ENCODE measurements at places on chromosomes 2 and 18. TPM values are rescaled to one million over a fixed set of nuclear protein-coding genes. Genes with fewer than 3 reads are reported as not detected.
A peak's percentile ranks its signal among the peaks of the same experiment; 100 is the strongest.

The COL5A2 gene
- 175 TPM for total RNA-seq

The POLR1A gene
- total RNA-seq, result 13.0 TPM

The ALKAL2 gene
- not detected for total RNA-seq

DNA sequence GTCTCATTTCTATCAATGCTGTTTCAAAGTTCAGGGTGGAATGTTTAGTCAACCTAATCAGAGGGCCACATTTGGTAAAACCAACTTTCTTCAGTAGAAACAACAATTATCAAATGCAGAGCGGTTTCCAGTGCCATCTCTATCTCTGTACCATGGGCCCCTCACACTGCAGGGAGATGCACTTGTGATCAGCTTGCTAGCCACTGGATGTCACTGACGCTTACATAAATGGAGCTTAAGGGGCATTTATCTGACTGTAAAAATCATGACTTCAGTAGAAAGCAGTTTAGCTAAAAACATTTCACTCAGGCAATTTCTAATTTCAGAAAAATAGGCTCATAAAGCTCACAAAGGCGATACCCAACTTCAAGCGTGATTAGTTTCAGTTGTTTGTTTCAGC lies 678.0 kb downstream of the ZEB2 start:
- peak; percentile 23 for DNase-seq

DNA sequence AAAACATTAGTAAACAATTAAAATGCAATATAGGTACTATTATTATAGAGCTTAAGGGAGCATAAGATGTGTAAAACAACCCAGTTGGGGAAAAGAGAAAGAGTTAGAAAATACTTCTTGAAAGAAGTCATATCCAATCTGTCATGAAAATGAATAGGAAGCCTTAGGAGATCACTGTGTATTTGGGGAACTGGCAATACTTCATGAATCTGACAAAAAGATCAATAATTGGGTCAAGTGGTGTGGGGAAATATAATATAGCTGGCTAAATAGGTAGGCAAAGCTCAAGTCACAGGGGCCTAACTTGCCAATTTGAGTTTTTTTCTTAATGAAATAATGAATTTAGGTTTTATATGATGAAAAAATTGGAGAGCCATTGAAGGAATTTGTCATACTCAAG lies 14.4 kb downstream of the DNAJC10 start:
- DNase-seq, result no peak

- peak; percentile 91 for DNase-seq
Observed at GRCh38 chr2:71880846-71881610, 266.6 kb downstream of the CYP26B1 start.

DNA sequence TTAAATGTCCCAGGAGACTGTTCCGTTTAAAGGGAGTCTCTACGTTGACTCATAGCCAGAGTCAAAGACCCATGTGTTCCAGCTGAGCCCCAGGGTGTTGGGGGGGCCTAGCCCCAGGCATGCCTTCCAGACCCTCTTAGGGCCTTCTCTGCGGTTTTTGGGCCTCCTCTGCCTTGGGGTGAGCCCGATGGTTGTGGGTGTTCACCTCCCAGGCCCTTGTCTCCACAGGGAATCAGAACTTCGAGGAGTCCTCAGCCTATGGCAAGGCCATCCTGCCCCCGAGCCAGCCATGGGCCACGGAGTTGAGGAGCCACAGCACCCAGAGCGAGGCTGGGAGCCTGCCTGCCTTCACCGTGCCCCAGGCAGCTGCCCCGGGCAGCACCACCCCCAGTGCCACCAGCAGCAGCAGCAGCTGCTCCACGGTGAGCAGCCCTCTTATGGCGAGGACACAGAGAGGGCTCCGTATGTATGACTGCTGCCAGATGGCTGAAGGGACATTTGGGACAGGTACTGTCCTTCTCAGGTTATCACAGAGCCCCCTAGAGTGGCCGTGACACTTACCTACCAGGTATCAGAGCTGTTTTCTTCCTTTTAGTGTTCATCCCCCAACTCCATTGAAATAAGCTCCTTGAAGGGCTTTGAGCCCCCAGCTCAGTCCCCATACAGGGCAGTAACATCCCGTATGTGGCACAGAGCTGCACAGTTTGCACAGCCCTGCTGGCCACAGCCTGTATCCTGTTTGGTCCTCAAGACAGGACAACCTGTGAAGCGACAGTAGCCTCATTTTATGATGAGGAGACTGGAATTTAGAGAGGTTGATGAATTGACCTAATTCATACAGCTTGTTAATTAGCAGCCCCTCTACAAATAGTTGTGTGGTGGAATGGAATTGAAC lies 80.7 kb downstream of the EPAS1 start:
- DNase-seq, result no peak

DNA sequence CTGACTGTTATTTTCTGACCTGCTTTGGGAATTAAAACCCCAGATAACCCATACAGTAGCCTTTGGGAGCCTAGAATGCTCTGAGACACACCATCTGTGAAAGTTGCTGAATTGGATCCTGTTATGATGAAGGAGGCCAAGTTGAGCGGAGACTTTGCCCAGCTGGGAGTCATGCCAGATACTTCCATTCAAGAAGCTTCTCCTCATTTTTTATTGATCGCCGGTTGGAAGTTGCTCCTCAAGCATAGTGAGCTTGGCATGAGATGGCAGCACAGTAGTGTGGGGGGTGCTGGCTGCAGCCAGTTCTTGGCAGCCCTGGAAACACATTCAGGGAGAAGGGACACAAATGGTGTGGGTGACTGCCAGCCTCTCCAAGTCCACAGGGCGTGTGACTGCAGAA lies 270.7 kb upstream of the NRP2 start:
- DNase-seq, result no peak

DNA sequence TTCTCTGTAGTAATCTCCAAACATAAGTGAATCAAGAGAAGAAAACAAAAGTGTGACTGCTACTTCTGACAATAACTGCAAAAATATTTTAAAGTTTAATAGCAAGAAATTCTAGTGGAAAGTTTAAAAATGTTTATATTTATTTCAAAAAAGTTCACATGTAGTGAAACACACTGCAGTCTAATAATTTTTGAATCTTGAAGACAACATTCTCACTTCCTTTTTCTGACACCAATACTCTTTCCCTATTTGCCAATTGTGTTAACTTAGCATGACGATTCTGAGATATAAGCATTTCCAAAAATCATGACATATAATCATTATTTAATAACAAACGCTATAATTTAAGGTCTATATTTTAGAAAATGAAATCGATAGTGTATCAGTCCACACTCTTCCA lies 429.1 kb upstream of the PKDCC start:
- no peak for DNase-seq

- no peak for DNase-seq
Observed at GRCh38 chr18:60493066-60493465, 120.5 kb upstream of the MC4R start.

GRCh38 chr2:53854678-53855077 lies 5.1 kb downstream of the GPR75 start:
- no peak for DNase-seq

GRCh38 chr2:25635797-25636196 lies 37.6 kb downstream of the DTNB start:
- no peak for DNase-seq

The PDCD1 gene
- not detected for total RNA-seq

DNA sequence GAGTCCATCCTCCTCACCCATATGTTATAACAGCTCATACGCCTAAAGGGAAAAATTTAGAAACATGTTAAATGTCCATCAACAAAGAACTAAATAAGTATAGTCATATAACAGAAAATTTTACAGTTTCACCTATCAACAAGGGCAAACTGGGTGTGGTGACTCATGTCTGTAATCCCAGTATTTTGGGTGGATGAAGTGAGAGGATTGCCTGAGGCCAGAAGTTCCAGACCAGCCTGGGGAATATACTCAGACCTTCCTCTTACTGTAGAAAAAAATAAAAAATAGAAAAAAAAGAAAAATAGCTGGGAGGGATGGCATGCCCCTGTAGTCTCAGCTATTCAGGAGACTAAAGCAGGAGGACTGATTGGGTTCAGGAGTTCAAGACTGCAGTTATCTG lies 48.3 kb upstream of the GULP1 start:
- DNase-seq, result peak; percentile 55

GRCh38 chr18:50097702-50098101 lies 97.2 kb downstream of the MYO5B start:
- no peak for DNase-seq

DNA sequence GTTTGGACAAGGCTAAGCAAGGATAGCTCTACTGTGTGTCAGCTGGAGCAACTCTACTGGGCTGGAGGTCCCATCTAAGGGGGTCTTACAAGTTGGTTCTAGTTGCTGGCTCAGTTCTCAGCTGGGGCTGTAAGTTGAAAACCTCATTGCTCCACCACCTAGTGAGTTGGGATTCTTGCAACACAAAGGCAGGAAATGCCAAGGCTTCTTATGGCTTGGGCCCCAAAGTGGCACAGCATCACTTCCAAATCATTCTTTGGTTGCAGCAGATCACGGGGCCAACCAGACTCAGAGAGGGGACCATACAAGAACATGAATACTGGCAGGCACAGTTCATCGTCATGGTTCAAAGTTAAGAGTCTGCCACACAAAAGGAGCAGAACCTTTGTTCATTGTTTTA lies 332.7 kb downstream of the LRRTM1 start:
- DNase-seq, result no peak

The DYSF gene
- total RNA-seq, result 1.2 TPM

- no peak for DNase-seq
Observed at GRCh38 chr2:27280826-27281225, 1.4 kb upstream of the TRIM54 start.

DNA sequence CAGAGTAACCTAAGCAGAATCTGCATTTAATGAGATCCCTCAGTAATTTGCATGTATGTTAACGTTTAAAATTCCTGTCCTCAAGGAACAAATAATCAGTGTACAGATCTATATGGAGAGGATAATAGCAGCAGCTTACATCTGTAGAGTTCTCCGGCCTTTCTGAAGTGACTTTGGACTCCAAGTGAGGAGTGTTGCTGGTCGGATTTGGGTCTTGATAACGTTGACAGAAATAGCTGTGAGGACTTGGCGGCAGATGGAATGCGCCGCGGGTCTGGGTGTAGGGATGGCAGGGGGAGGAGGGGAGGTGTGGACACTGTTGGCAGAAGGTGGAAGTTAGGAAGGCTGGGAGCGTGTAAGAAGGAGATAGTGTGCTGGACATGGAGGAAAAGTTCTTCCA lies 170.9 kb upstream of the GATA6 start:
- DNase-seq, result no peak

All from RPMI7951 (cell line).